Activated naive CD4-positive, alpha-beta T cell (primary cell): ENCODE measurements at places on chromosomes 3 and 15.

- no peak for DNase-seq
Observed at GRCh38 chr15:46309914-46310313, 675.1 kb downstream of the SQOR start.

DNA sequence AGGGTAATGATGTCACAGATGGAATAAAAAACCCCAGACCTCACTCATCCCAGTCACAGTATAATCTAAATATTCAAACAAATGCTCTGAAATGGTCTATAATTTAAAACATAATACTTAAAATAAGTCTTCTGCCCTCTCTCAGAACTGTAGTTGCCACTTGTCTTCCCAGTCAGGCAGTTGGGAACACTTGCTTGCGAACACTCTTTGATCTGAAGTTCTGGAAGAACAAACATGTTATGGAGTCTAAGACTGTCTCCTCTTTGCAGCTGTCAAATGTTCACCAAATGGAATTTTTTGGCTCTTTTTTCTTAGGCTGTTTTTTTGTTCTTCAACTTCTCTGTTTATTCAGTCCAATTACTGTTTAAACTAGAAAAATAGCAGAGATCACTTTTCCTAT, 711.1 kb upstream of the GOLIM4 start:
- DNase-seq, result no peak

GRCh38 chr3:13403213-13403819, 16.8 kb downstream of the NUP210 start:
- no peak for DNase-seq

DNA sequence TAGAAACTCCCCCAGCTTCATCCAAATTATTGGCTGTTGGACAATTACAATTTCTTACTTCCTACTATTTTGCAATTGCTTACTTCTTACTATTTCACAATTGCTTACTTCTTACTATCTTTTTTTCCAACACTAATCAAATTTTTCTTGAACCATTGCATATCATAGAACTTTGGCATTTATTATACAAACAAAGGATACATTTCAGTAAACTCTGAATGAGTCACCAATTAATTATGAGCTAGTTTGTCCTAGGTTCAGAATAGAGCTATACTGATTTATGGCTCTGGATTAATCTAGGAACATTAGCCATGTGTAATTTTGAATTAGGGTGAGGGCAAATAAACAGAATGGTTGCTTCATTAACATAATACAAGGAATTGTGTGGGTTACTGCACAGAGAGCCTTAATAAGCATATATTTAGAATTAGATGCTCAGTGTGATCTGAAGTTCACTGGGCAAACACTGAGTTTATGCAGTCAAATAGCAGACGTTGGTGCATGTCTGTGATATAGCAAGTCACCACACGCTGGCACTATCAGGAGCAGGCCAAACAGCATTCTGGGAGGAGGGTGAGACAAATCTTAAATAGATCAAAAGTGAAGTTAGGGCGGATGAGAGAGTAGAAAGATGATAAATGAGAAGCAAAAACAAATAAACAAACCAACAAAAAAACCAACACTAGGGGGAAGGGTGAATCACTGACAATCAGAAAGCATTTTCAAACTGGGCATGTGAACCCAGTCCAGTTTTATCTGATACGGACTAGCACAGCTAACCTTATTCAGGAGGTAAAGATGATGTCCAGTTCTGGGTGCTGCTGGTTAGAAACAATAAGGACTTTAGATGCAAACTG, 21.5 kb downstream of the GABRR3 start:
- DNase-seq, result no peak

DNA sequence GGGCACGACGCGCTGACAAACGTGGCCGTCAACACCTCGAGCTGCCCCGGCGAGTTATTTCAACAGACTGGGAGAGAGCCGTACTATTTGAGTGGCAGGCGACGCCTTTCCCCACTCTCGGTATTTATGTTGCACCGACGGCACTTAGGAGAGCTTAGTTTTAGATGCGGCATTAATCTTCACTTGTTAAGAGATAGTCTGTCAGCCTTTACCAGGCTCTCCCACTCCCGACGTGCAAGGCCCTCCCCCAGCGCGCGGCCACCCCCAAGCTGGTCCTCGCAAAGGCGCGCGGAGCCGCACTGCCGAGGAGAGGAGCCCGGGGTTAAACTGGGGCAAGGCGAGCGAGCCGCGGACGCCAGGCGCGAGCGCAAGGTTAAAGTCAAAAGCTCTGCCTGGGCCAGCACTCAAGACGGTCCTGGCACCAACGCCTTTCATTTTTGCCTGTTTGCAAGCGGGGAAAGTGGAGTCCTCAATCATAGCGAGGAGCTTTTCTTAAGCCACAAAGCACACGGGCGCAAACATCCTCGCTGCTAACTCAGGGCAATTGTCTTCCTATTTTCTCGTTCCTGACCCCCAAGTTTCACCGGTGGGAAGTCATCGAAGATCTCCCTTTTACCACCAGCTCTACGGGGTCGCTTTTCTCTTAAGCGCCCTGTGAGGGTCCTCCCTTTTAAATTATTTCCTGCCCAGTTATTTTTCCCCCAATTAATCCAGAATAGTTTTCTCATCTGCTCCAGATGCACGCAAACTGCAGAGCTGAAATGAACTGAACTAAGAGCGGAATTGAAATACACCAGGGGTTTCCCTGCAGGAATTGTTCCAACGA, 86.6 kb downstream of the NR2F2 start:
- no peak for DNase-seq

GRCh38 chr15:72463702-72464101, 10.4 kb upstream of the ARIH1 start:
- DNase-seq, result no peak

DNA sequence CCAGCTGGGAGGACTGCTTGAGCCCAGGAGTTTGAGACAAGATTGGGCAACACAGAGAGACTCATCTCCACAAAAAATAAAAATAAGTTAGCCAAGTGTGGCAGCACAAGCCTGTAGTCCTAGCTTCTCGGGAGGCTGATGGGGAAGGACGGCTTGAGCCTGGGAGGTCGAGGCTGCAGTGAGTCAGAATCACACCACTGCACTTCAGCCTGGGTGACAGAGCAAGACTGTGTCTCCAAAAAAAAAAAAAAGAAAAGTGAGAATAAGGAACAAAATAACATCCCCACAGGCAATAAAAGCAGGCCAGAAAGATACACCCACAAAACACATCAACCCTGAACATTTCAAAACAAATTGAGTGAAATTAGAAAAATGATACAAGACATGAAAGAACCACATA, 48.7 kb upstream of the OCA2 start:
- no peak for DNase-seq

DNA sequence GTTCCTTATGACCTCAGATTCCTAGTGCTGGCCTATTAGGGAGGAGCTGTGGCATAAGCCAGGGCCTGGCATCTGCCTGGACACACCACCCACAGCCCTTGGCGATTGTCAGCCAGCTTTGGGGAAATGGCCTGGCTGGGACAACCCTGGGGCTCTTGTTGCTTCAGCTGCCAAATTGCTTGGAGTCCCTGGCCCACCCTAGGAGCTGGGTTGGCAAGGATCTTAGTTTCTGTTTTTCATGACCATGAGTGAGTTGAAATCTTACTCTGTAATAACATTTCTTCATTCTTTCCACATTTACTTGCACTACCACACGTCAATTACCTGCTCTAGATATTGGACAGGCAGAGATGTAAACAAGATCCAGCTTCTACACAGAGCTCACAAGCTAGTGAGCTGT, 1.9 kb upstream of the MYZAP start:
- DNase-seq, result no peak

DNA sequence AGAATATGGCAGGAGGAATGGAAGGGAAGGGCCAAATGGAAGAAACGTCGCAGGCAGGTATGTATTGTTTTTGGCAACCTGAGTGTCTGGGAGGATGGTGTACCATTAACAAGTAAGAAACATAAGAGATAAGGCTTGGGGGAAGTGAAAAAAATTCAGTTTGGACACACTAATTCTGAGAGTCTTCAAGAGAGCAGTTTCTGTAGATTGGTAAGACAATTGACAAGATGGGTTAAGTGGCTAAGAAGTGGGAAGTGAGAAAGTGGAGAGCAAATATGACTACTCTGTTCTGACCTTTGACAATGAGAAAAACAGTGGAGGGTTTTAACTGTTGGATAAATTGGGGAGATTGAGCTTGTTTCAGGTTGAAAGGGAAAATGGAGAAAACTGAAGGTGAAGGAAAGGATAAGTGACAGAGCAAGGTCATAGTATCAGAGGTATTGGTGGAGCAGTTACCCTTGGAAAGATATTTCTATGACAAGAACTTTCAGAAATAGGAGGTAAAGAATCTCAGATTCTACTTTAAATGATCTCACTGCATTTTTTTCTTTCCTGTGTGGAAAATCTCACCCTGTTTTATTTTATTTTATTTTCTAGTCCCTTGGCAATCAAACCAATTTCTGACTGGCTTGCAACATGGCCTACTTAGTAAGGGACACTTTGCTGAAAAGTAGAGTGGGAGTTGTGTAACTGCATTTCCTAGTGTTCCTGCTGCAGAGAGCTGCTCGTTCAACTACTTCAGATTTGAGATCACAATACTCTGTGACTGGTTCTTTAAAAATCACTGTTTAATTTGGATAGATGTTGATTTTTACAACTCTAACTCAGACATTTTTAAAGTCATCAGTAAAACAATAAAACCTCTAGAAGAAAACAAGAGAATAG, 23.1 kb upstream of the GABPB1 start:
- no peak for DNase-seq

DNA sequence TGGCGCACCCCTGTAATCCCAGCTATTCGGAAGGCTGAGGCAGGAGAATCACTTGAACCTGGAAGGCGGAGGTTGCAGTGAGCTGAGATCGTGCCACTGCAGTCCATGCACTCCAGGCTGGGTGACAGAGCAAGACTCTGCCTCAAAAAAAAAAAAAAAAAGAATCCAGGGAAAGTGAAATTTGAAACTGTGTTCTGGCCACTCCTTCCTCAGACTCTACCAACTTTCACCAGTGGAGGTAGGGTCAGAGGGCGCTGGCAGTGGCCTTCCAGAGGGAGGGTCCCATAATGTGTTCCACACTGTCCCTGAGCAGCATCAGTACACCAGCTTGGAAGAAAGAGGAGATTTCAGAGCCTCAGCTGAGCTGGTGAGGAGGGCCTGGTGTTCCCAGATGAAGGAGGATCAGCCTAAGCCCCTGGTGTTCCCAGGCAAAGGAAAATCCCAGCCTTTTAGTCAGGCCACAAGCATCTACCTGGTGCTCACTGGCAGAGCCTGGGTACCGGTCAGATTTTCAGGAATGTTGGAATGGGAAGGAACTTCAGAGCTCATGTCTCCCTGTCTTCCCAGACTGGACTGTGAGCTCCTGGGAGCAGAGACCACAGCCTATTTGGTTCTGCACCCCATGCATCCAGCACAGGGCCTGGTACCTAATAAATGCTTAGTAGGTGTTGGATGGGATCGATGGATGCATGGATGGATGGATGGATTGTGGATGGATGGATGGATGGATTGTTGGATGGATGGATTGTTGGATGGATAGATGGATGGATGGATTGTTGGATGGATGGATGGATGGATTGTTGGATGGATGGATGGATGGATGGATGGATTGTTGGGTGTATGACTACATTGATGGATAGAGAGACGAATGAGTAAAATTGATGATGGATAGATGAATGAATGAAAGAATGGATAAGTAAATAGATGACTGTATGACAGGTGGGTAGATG, 117.9 kb downstream of the CORO2B start:
- DNase-seq, result no peak

DNA sequence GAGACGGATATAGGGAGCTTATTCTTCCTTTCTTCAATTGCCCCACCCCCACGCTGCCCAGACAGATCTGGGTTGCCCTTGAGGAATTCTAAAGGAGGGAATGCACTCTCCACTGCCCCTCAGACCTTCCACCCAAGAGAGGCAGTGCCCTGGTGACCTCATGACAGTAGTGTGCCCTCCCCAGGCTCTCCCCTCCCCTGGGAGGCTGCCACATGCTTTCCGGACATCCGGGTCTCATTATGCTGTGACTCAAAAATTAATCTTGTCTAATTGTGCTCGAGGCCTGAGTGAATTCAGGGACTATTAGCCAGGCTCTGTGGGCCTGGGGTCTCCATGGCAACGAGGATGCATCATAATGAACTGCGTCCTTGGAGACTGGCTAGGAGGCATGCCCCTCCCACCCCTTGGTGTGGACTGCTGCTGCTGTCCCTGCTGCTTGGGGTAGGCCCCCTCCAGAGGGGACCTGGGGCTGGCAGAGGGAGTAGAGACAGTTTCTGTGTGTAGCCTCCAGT, 20.8 kb downstream of the CORO2B start:
- no peak for DNase-seq

- DNase-seq, result no peak
Observed at GRCh38 chr15:78642331-78642730, 1.3 kb upstream of the CHRNB4 start.

DNA sequence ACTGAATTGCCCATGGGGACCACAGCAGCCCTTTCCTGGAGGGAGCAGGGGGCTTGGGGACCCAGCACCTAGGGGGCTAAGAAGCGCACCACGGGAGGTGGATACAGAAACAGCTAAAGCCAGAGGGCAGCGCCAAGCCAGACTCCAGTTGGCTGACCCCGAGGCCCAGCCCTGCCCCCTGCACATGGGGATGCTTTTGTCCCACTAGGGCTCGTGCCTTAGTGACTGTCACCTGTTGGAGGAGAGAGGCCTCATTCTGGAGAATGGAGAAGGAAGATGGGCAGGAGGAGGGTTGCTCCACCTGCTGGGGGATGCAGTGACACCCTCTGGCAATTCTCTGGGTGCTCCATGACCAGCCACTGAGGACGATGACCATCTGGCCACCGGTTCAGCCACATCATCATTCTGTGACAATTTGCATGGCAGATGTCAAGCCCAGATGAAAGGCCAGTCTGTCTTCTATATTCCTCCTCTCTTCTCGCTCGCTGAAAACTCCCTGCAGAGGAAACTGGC, 167.8 kb upstream of the TLE3 start:
- no peak for DNase-seq

- DNase-seq, result no peak
Observed at GRCh38 chr3:53768478-53769459, 77.5 kb downstream of the CHDH start.

DNA sequence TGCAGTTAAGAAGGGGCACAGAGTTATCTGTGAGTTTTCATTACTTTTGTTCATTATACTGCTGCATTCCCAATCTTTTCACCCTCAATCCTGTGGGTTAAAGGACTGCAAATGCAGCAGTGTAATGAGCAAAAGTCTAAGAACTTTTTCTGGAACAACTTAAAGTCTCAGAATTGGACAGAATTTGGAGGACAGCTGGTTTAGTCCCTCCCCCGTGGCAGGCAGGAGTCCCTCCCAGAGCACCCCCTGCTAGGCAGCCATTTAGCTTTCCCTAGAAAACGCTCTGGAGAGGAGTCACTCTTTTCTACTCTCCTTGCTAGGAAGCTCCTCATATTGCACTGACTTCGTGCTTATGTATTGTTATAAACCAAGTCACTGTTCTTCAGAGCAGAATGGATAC, 156.3 kb upstream of the UBE2E1 start:
- DNase-seq, result no peak

DNA sequence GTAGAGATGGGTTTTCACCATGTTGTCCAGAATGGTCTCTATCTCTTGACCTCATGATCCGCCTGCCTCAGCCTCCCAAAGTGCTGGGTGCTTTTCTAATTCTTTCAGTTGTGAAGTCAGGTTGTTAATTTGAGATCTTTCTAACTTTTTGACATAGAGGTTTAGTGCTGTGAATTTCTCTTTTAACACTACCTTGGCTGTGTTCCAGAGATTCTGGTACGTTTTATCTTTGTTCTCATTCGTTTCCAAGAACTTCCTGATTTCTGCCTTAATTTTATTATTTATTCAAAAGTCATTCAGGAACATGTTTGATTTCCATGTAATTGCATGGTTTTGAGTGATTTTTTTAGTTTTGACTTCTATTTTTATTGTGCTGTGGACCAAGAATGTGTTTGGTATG, 63.5 kb upstream of the CCDC54 start:
- DNase-seq, result no peak
